LHCN-M2 (cell line): ENCODE measurements at places on chromosomes 7 and 10. TPM values are rescaled to one million over a fixed set of nuclear protein-coding genes. Genes with fewer than 3 reads are reported as not detected.

CALML3 gene
- total RNA-seq: not detected in 2 replicates

STRIP2 gene
- total RNA-seq: 100 and 104 TPM in 2 replicates

CDH23 gene
- 0.06 TPM in 2 replicates for total RNA-seq

CXCL12 gene
- 0.13 and 0.29 TPM in 2 replicates for total RNA-seq

GRCh38 chr7:126760914-126761577 is 491.7 kb downstream of the GRM8 start:
- no peak for DNase-seq

GRCh38 chr10:96706331-96706853 is 13.9 kb downstream of the PIK3AP1 start:
- DNase-seq: no peak

DNA sequence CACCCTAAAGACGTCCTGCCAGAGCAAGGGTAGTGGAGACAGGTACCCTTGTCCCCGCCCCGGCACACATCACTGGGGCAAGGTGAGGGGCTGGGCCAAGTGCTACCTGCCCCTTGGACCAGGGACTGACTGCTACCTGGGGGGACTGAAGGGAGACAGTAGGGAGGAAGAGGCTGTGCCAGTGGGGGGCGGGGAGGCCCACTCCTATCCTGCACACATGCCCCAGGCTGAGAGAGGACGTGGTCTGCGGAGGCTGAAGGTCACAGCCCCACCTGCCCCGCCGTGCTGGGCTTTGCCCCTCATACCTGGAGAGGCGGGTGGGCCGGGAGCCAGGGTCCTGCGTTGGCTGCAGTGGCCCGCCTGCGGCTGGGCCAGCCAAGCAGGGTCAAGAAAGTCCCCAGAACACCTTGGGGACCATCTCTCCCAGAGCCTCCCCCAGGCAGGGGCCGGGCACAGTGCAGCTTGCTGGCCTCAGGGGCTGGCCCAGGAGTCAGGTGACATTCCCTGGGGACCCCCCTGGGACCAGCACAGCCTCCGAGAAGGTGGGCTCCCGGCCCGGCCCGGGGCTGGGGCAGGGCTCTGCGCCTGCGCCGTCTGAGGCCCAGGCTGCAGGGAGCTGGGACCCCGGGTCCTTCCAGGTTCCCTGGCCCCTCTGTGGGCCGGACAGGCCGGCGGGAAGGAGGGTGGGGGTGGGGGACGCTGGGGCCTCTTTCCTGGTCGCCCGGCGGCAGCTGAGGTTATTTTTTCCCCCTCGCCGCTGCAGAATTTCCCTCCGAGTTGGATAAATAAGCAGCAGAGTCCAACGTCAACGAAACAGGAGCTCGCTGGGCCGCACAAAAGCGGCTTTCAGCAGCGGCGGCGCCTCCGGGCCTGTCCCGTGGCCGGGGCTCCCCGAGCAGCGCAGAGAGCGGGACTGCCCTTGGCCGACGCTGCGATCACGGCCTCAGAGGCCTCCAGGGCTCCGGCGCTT is 9.8 kb upstream of the FZD9 start:
- DNase-seq: no peak

DNA sequence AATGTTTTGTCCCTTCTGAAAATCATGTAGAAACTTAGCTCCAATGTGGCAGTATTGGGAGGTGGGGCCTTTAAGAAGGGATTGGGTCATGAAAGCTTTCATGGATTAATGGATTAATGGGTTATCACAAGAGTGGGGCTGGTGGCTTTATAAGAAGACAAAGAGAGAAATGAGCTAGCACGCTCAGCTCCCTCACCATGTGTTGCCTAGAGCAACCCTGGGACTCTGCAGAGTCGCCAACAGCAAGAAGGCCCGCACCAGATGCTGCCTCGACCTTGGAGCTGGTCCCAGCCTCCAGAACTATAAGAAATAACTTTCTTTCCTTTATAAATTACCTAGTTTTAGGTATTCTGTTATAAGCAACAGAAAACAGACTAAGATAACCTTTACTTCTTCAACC is 74.9 kb upstream of the HECW1 start:
- DNase-seq: no peak

DNA sequence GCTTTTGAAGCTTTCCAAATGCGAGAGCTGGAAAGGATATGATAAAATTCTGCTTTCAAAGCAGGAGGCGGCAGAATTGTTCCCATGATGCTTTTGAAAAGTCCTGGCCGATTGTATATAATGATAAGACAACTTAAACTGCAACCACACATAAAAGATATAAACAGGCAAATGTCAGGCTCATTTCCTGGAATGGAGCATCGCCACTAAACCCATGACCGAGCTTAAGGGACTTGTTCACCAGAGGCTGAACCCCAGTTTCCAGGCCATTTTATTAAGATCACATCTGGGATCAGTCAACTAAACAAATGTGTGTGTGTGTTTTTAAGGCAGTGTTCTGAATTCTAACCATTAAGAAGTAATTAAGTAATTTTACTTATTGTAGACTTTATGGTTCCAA is 131.6 kb downstream of the ITGA8 start:
- no peak for DNase-seq

GRCh38 chr10:85542152-85542551 is 824.4 kb downstream of the GRID1 start:
- no peak for DNase-seq

DNA sequence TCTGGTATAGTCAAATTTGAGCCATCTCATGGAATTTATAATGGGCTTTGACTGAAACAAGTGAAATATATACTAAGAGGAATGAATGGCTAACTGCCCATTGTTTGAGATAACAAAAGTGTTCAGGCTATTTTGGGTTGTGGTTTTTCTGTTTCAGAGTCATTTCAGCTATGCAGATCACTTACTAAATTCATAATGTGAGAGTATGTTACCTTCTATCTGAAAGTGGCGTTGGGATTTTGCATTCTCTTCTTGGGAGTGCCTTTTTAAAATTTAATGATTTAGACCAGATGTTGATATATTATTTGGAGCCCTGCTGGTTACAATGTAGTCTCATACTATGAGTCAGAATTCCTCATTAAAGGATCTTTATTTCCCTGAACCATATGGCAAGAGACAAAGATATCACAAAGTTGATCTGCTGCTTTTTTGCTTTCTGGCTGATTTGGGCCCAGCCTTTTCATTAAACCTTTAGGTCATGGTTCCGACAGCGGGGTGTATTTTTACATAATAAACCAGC is 10.4 kb downstream of the VCL start:
- DNase-seq: peak; percentile 84

DNA sequence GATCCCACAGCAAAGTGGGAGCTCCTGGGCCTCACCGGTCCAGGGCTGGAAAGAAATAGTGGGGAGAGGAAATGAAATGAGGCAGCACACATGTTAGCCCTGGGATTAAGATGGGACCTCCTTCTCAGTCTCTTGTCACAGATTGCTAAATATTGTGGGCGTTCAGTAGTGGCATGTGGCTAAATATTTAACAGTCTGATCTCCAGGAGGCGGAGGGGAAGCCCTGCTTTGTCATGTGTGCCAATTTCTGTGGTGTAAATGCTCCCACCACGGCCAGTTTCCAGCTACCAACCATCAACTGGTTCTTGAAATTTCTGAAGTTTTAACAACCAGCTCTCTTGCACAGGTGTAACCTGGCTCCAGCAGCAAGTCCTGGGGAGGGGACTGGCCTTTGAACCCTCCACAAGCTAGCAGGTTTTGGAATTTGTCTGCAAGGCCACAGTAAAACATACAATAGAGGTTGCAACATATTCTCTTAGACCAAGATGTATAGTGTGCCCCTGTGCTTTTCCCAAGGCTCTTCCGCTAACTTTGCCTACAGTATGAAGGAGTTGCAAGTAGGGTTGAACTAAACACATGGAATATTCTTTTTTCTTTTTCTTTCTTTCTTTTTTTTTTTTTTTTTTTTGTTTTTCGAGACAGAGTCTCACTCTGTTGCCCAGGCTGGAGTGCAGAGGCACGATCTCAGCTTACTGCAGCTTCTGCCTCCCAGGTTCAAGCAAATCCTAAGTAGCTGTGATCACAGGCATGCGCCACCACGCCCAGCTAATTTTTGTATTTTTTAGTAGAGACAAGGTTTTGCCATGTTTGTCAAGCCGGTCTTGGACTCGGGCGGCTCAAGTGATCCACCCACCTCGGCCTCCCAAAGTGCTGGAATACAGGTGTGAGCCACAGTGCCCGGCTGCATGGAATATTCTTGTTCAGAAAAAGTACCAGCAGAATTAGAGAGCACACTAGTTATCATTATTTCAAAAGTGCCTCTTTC is 103.1 kb upstream of the PCBD1 start:
- no peak for DNase-seq

GRCh38 chr10:66162560-66163143 is 763.2 kb upstream of the LRRTM3 start:
- no peak for DNase-seq

GRCh38 chr7:158123753-158124152 is 463.9 kb downstream of the PTPRN2 start:
- DNase-seq: no peak

DNA sequence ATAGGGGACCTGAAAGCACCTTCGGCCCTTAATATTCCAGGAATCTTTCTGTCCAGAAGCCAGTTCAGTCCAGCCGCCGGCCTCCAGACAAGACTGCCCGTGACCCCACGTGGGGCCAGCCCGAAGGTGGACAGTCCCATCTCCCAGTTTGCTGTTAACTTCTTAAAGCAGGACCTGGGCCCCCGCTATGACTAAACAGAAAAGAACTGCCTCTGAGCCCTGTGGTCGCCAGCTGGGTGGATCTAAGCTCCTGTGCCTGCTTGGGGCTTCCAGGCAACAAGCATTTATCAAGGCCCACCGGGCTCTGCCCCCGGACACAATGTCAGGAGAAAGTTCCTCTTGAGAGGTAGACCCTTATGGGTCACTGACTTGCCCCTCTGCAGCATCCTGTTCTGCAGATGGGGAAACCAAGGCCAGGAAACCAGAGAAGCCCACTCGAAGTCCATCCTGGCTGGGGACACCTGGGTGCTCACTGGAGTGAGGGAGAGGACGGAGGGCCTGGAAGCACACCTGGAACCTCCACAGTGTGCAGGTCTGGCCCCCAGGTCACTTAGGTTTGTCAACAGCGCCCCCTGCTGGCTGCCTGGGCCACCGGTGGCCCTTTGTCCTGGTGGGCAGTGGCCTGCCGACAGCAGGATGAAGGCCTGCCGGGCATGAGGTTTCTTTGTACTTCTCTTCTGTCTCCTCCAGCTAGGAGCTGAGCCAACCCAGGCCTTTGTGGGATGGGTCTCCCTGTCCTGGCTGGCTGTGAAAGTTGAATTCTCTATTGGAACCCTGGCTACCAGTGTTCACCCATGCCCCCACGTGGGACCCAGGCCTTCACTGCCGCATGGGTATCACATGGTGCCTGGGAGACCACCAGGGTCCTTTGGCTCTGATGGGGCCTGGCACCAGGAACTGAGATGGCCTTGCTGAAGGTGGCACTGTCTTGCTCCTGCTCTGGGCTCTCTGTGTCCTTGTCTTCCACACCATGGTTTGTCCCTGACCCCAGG is 128.0 kb downstream of the ZMIZ1 start:
- peak; percentile 38 for DNase-seq

DNA sequence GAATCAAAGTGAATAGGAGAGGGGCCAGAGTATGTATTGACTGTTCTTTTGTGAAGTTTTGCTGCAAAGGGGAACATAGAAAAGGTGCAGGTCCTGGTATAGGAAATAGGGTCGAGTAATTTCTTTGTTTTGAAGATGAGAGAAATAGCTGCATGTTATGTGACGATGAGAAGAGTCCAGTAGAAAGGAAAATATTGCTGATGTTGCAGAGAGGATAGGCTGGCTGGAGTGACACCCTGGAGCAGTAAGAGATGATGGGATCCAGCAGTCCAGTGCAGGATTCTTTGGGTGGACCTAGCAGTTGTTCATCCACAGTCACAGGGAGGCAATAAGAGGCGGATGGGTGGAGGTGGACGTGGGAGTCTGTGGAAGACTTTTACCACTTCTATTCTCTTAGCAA is 2.1 kb upstream of the BMS1 start:
- no peak for DNase-seq
